ENCODE measurements at places on chromosomes 5 and 9.

DNA sequence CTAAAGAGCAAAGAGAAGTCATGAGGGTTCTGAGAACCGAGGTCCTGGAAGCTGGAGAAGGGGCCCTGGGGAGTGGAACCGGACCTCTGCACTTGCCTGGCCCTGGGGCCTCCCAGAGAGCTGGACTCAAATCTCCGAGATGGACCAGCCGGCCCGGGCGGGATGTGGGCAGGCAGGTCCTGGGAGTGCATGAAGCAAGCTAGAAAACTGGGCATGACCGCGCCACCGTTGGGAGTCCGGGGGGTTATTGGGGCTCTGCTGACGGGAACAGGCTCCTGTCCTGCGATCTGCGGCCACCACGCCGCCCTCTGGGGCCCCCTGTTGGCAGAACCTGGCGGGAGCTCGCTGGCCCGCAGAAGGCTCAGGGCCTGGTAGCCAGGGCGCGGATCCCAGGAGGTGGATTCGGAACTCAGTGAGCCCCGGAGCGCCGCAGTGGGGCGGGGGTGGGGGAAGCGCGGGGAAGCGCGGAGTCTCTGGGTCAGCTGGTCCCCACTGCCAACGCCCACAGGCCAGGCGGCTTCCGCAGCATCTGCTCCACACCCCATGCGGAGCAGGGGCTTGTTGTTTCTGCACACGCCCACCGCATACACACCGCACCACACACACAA, 150.6 kb downstream of the ERCC6L2 start:
- no peak for DNase-seq

DNA sequence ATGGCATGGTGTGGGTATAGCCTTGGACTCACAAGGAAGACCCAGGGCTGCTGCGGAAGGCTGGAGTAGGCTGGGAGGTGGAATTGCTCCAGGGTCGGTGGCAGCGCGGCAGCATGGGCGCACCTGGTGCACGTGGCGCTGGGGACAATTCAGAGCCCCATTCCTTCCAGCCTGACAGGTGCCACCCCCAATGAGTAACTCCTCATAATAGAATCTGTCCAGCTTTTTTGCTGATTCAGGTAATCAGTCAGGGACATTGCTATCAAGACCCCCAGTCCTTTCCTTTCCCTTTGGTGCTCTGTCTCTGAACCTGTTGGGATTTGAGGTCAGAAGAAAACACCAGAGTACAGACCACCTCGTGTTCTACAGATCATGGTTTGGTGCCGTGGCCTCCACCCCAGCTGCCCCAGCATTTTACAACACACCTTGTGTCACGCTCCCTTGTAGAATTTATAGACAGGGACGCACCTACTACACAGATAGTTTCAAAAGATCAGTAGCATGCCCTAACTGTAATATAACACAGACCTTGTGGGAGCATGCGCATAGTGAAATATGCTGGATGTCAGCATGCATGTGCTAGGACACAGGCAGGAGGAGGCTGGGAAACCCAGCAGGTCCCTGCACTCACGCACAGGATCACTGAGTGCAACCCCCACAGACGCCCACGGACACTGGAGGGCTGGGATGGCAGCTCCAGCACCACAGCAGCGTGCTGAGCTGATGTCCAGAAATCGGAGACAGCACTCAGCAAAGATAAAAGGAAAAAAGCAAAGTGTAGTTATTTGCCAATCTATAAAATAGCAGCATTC, 47.9 kb upstream of the CTSL start:
- DNase-seq = no peak

DNA sequence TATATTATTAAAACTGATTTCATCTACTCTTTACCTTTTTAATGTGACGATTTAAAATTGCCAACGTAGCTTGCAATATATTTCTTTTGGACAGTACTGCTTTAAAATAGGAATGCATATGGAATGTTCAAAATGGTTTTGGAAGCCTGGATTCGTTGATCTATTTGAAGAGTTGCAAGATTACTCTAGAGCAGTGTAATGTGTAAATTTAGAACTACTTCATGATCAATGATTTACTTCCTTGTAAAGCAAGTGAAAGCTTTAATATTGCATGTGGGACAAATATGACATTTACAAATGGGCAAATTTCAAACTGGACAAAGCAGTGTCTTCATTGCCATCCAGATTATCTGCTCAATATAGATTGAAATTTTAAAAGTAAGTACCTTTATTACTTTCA, 38.3 kb downstream of the PARP8 start:
- DNase-seq = no peak

DNA sequence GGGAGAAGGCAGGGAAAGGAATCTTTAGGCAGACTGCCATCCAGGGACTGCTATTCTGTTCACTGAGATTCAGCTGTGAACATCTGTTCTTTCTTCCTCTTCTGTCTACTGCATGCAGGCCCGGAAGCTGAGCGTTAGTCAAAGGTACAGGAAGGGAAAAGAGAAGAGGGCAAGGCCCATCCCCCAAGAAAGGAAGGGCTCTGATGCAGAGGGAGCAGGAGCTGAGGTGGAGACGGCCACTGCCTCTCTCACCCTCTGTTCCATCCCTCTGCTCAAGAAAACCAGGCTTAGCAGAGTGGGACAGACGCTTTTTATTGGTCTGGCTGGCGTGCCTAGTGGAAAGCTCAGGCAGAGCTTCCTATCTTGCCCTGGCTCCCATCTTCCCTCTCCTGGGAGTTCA, 57.6 kb downstream of the PFDN1 start:
- DNase-seq = no peak

Measured in NK-92 treated with Interleukin-12 subunit alpha and Interleukin-12 subunit beta, amount 100 ng/mL, for 24 hours (cell line).